ENCODE measurements at places on chromosomes 16 and 17.

DNA sequence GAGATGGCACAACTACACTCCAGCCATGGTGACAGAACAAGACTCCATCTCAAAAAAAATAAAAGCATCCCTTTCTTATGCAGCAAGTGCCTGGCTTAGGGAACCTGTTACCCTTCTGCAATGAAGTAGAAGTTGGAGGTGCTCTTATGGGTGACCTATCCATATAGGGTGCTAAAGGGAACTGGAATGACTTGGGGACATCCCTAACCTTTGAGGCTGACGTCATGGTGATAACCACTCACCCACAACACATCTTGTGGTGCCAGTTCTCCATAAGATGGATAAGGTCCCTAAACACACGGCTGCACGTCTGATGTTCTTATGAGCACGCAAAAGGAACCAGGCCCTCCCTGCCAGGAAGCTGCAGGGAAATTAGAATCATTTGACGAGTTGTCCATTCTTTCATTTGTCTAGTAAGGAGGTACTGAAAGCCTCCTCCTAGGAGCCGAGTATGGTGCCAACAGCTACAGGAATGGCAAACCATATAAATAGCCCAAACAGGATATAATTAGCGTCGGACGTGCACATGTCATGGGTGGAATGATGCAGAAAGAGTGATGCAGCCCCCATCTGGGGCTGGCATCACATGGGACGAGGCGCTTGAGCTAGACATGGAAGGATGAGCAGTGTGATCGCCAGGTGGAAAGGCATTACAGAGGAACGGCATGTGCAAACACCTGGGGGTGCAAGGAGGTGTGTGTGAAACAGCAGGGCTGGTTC, 52.5 kb downstream of the ARHGAP27 start:
- DNase-seq, result no peak

DNA sequence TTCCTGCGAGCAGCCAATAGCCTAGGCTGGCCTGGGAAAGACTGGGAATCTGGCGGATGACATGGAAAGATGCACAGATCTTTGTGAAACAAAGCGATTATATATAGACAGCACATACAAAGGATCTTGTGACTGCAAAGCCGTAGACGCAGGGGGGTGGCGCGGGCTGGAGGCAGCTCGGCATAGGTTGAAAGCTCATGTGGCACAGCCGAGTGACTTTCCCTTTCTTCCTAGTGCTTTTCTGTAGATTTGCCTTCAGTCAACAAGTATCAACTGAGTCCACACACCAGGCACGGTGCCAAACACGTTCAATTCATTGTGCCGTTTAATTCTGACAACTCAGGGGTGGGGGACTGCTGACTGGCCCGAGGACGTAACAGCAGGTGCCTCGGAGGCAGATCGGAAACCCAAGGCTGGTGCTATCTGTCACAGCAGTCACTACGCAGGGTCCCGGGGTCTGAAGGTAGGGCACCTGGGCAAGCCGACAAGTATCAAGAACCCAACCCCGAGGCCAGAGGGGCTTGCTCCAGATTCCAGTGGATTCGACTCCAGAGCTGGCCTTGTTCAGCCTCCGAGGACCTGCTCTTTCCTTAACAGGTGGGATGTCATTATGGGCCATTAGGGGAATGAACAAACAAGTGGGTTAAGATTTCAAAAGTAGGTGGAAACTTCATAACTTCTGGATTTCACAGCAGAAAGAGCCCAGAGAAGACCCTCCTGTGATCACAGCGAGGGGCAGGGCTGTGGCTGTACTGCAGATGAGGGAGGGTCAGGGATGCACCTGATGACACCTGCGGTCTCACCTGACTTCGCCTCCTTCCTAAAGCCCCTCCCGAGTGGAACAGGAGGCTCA, 5.9 kb downstream of the PAM16 start:
- peak; percentile 49 for DNase-seq

DNA sequence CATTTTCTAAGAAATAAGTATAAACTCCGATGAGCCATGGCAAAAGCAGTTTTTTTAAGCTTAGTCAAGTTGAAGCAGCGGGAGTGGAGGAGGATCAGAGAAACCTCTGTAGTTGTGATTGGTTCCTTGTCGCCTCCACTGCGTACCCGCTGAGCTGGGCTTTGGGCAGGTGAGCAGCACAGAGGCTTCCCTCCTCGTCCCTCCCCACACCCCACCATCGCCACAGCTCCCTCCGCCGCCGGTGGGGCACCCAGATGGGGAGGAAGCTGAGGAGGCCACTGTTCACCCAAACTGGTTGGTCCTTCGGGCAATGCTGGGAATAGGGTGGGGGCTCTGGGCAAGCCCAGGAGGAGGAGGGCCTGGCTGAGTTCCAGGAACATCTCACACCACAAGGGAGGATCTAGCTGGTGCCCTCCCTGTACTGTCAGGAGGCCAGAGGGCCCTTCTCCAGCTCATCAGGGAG, 5.2 kb upstream of the MRPL38 start:
- DNase-seq, result no peak

- no peak for DNase-seq
These were observed 39.5 kb downstream of the CMIP start for GRCh38 chr16:81483970-81484595.

GRCh38 chr16:50473356-50473945, 74.7 kb upstream of the NKD1 start:
- no peak for DNase-seq

- DNase-seq, result no peak
These were observed 9.7 kb downstream of the CNP start for GRCh38 chr17:41976142-41976768.

DNA sequence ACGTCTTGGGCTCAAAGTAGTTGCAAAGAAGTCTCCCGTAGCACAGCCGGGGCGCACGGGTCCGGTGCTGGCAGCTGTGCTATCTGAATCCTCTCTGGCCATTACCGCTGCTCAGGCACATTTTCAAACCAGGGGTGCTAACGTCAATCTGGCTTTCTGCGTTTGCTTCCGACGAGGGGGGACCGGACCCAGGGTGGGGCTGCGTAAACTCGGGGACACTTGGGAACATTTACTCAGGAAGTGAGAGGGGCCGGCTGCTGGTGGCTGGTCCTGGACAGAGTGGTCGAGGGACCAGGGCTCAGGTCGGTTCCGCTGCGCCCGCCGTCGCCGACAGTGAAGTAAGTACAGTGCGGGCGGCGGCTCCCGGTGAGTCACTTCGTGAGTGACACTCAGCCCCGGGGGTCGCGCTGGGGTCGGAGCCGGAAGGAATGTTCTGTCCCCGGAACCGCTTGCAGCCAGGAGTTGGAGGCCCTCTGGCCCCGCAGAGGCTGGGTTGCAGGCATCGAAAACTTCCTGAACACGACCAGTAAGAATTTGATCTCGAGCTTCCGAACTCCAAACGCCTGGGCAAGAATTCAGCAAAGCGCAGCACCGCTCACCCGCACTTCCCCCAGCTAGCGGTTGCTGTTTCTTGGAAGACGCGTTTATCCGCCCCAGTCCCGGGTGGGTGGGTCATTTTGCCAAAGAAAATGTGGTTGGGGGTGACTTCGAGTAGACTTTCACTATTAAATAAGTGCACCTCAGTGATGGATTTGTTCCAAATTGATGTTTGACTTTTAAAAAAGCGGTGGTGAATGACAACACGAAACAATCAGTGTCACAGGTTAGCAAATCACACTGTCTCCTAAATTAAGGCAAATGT, 1.4 kb upstream of the HS3ST3B1 start:
- DNase-seq, result no peak

GRCh38 chr16:10178080-10178479, 4.1 kb downstream of the GRIN2A start:
- DNase-seq, result no peak

DNA sequence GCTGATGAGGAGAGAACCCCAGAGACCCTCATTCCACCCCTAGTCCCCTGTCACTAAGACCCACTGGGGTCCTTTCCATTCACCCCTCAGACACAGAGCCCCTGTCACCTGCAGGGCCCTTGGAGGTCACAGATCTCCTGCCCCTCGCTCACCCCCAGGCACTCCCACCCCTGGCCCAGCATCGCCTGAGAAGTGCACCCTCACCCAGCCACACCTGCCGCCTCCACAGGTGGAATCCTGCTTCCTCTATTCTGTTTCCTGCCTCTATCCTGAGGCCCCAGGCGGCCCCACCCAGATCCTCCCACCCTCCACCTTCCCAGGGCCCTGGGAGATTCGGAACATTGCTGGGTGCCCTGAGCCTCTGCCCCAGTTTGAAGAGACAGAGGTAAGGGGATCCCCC, 13.8 kb upstream of the KRT17 start:
- DNase-seq, result no peak

GRCh38 chr17:72393553-72393952, 272.7 kb downstream of the SOX9 start:
- DNase-seq, result no peak

- DNase-seq, result no peak
These were observed 112.6 kb upstream of the IRX5 start for GRCh38 chr16:54817940-54818574.

GRCh38 chr17:41013606-41014005, 4.7 kb upstream of the KRTAP3-1 start:
- DNase-seq, result no peak

DNA sequence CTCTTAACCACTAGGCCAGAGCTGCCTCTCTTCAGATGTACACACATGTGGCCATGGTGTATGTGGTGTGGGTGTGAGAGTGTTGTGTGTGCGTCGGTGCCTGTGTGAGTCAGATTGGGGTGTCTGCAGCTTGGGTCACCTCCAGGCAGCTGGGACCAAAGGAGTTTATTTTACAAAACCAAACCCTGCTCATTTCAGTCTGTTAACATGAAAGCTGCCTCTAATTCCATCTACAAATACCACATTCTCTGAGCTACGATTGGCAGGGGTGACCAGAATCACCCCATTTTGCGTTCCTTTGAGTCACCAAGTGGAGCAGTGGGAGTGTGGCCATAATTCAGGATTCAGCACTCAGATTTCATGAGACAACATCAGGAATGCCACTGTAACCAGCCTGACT, 105.3 kb downstream of the IRX5 start:
- DNase-seq, result no peak

GRCh38 chr16:84883301-84883700, 63.5 kb downstream of the CRISPLD2 start:
- no peak for DNase-seq

DNA sequence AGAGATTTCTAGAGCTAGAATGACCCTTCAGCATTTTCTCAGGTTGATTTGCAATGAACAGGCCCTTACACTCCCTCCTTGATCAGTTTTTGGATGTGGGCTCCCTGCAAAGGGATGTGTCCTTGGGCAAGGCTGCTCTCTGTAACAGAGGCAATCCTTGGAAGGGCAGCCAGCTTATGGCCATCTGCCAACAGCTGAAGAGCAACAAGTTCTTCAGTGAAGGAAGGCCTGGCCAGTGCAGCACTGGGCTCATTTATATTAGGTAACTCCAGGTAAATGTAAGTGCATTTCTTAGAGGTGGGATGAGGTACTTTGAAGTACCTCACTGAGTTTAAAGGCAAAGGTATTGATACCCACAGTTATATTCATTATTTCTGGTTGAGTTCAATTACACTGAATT, 114.3 kb upstream of the KCNJ16 start:
- no peak for DNase-seq

GRCh38 chr16:58027161-58027915, 1.8 kb downstream of the MMP15 start:
- DNase-seq, result no peak

GRCh38 chr16:69904495-69905170, 46.5 kb upstream of the CLEC18A start:
- no peak for DNase-seq

DNA sequence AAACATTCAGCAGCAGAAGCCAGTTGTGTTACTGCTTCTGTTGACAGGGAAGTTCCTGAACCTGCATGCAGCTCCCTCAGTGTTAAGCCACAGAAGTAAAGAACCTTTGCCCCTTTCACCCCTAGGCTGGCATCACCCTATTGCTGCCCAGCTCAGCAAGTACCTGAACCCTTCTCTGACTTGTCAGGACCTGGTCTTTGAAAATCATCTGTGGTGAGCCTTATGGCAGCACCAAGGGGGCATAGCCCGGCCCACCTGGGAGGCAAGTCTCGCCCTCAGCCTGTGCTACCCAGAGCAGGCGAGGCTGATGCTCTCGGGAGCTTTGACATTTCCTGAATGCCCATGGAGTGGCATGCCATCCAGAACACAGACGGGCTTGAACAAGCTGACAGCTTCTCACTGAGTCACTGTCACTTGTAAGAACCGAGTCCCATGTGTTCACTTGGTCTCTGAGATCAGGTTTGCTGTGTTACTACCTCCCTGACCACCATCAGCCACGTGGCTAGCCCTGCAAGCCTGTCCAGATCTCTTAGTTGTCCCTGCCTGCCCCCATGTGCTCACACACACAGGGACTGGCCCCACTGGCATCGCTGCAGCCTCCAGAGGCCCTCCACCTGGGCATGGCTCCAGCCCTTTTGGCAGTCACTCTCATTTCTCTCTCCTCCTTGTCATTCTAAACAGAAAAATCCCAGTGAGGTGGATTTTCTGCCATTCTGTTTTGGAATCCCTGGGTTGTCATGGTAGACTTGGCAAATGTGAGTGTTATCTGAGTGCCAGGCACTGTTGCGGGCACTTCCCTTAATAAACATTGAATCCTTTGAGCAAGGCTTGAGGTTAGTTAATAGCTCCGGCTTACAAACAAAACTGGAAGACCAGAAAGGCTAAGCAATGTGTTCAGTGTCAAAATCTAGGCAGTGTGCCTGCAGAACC, 2.9 kb upstream of the CARMIL2 start:
- peak; percentile 82 for DNase-seq

- DNase-seq, result no peak
These were observed 5.4 kb downstream of the MYO1C start for GRCh38 chr17:1486802-1487695.

DNA sequence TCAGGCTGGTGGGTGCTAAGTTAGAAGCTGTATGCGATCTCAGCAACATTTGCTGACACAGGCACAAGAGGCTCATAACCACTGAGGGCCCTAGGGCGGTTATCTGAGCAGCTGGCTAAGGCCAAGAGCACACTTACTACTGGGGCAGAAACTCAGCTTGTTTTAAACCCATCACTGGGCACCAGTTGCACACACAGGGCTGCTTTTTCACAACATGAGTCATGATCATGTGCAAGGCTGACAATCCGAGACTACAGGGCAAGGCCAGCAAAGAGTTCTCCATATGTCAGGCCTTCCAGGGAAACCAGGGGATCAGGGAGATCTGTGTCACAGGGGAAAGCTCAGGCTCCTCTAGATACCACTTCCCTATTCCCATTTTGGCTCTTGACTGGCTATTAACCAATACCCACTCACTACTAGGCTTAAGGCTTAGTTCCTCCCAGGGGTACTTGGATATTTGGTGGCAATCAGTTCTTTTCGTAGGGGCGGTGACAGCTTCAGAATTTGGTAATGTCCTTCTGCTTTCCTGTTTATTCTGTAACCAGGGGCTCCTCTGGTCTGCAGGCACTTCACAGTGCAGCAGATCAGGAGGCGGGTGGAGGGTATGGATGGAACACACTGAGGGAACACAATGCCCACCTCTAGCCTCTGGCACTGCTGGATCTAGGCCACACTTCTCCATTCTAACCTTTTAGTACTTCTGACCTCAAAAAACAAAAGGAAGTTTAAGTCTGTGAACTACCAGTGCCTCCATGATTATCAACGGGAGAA, 44.9 kb upstream of the ERN1 start:
- DNase-seq, result peak; percentile 41

DNA sequence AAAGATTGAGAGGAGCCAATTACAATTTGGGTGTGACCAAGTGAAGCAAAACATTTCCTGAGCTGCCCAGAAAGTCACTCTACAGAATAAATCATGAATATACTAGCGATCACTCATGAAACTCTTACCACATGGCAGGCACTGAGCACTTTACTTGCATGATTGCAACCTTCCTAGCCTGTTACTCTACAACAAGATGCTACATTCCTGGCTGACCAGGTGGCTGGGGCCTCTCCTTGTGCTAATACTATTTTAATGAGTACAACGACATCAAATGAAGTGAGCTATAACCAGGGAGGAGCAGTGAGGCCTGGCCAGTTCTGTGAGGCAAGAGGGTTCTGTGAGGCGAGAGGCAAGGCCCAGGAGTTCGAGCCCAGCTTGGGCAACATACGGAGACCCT, 75.2 kb downstream of the CPPED1 start:
- no peak for DNase-seq
